ENCODE measurements at places on chromosomes 5 and 9.

DNA sequence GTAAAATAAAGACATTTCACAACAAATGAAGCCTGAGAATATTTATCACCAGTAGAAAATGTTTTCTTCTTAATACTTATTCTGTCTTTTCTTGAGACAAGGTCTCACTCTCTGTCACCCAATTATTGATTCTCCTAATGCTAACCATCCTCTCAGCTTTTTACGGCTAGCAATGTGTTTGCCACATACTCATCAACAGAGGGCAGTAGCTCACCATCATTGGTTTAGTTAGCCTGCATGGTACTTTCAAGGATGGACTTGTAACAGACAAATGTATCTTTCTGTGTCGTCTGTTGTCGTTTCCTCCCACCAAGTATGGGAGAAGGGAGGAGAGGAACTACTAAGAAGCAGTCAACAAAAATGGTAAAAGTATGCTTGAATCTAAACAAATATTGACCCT is 5.9 kb upstream of the ACO1 start:
- peak; percentile 76 for DNase-seq

DNA sequence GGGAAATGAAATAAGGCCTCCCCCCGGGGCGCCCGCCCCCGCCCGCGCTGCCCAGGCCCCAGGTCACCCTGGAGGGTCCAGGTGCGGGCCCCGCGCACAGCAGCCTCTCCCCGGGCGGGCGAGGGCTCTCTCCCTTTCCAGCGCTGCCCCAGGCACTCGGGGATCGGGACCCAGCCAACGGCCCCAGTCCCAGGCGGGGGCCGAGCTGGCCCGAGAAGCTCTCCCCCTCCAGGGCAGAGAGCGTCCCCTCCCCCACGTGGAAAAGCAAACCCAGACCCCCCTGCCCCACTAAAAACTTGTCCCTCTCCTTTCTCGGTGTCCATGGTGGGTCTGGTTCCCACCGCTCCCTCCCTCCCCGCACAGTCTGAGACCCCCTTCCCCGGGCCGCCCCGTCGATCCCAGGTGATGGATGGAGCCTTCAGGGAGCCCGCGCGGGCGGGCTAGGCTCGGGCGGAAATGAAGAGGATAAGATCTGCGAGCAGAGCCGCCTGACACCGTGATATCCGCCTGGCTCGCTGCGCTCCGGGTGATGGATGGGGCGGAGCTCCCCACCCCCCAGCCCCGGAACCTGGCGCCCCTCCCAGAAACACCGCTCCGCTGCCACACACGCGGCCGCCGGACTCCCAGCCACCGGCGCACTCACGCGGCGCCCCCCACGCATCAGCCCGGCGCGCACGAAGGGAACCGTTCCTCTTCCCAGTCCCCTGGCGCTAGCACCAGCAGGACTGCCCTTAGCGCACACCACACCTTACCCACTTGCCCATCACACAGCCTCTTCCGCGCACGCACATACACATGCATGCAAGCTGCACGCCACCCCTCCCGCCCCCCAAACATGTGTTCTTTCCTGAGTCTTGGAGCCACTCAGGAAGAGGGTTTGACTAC is 81.7 kb upstream of the ZBTB43 start:
- DNase-seq = peak; percentile 15

DNA sequence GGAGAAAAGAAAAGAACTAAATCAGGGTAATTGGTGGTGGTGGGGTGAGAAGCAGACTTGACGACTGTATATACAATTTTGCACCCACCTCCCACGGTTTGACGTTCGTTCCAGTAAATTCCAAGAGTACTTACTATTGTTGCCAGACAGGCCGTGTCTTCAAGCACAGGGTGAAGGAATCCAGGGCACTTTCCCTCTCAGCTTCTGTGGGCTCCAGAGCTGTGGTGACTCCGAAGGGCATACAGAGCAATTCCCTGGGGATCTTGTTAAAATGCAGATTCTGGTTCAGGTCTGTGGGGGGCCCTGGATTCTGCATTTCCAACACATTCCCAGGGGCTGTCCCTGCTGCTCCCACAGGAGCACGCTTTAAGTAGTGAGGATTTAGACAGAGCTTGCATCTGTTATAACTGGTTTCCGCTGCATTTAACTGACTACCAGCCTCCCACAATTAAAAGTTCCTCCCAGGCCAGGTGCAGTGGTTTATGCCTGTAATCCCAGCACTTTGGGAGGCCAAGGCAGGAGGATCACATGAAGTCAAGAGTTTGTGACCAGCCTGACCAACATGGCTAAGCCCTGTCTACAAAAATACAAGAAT is 49.3 kb upstream of the FANCC start:
- DNase-seq = no peak

- DNase-seq = peak; percentile 15
Measured at GRCh38 chr5:31823472-31823871, 184.5 kb downstream of the PDZD2 start.

DNA sequence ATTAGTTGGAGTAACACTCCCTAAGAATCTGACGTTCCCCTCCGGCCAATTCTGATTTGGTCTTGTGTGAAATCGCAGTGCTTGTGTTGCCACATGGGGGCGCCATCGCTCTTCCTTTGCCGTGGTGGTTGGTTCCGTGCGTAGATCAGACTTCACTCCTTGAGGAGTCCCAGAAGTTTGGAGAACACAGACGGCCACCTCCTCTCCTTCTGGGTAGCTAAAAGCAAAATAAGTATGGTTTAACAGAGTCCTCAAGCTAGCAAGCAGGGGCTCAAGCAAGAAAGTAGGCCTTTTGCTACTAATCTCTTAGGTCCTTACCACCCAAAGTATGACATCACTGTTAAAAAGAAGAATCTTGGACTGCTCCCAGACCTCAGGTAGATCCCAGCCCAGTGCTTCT is 59.5 kb downstream of the HSPA4 start:
- DNase-seq = peak; percentile 80

GRCh38 chr5:82045554-82046275 is 73.9 kb downstream of the ATG10 start:
- peak; percentile 70 for DNase-seq

- DNase-seq = no peak
Measured at GRCh38 chr5:68148096-68148495, 67.5 kb upstream of the PIK3R1 start.

GRCh38 chr5:55923865-55924500 is 70.8 kb downstream of the IL6ST start:
- no peak for DNase-seq

Measured in fibroblast of skin of scalp (primary cell).